Glutamatergic neuron (in vitro differentiated cells): ENCODE measurements at places on chromosomes 6 and 20.

GRCh38 chr6:154251116-154251515 lies 105.5 kb downstream of the IPCEF1 start:
- no peak for DNase-seq

DNA sequence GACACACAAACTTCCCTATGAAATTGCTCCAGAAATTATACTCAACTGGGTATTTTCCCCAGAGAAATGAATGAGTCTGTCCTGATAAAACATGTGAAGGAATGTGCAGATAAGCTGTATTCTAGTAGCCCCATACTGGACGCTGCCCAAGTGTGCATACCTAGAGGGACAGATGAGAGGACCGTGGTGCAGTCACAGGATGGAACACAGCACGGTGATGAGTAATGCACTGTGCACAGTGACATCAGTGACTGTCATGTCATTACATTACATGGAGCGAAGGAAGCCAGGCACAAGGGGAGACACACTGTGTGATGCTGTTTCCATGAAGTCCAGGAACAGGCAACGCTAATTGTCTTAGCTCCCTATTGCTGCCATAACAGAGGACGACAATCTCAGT lies 155.5 kb downstream of the CDH4 start:
- DNase-seq, result no peak

GRCh38 chr6:139851206-139851605 lies 476.8 kb upstream of the CITED2 start:
- DNase-seq, result no peak

DNA sequence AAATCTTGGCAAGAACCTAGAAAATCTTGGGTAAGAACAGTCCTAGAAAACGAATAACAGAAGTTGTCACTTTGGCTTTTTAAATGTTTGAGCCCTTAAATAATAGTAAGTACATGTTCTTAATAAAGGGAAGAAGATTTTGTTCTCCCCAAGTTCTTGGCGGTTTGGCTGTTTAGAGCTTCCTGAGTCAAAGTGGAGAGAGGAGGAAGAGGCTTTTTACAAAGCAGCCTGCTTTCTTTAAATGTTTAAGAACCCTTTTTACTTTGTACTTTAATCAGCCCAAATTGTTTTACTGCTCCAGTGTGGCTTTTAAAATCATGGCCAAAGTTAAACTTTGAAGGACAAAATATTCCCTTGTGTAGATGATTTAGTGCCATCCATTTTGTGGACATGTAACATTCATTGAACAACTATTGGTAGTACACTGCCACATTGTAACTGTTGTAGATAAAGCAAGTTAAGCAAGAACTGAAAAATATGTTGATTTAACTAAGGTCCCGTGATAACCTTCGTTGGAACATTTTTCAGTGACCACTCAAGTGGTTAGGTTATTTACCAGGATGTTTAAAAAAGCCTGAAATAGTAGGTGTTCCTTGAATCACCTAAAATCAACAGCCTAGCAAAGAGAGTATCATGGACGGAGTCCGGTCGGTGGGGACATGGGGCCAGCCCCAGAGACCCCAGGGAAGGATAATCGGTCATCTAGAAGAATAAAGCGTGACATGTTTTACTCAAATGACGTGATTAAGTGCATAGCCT lies 2.4 kb downstream of the AMD1 start:
- no peak for DNase-seq

- no peak for DNase-seq
Measured at GRCh38 chr6:159963111-159963510, 5.8 kb upstream of the IGF2R start.
